Stimulated activated CD8-positive, alpha-beta memory T cell treated with anti-CD3 and anti-CD28 coated beads, Interleukin-7, amount 100 ng/mL, for 1 hour (primary cell): ENCODE measurements at places on chromosomes 5 and 9.

DNA sequence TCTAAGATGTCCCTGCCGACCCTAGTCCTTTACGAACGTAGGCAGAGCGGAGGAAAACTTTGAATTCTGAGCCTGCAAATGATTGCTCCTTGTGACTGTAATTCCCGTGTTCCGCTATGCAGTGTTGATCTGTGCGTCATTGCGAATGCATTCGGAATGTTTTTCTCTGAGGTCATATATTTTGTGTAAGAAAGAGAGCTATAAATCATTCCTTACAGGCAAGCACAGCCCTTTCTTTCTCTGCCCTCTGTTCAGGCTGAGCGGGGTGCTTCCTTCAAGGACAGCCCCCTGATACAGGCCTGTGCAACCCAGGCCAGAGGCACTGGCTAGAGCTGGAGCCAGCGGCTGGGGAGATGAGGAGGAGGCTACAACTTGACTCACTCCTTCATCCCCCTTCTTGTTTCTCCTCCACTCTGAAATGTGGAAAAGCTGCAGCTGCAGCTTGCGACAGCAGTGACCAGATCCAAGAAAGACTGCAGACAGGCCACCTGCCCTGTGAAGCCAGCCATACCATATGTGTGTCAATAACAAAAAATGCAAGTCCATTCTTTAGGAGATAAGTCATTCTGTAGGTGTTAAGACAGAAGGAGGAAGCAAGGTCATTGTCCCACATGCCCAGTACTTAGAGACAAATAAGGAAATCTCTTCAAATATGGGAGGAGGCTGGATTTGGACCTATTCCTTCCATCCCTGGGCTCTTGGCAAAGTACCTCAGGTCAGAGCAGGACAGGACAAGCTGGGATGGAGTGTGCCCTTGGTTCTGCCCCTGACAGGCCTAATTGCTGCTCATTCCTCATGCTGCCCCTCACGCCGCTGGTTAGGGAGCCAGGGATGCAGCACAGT, 345.7 kb upstream of the WWC1 start:
- no peak for DNase-seq

DNA sequence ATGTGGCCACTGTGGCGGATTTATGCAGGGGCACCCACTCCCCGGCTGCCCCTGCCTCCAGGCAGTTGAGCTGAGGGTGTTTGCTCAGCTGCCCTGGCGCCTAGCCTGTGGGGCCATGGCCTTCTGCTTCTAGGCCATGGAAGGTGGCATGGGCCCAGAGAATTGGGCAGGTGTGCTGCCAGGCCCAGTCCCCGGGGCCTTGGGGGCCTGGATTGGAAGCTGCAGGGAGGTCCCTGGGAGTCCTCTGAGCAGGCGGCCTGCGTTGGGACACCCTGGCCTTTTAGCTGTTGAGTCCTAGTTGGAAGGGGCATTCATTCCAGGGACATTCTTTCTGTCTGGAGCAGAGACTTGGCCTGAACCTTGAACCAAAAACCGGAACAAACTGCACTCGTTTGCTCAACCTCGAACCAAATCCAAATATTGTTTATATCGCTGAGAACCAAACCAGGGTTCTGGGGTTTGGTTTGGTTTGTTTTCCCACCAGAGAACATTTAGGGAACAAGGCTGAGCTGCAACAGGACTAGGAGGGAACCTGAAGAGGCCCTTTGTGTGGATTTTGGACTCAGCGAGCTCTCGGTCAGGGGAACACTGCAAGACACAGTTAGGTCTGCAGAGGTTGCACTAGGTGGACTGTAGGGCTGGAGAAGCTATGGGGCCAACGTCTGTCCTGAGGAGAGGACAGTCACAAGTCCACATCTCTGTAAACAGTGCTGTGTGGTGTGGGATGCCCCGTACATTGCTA, 116.8 kb downstream of the BOD1 start:
- no peak for DNase-seq

DNA sequence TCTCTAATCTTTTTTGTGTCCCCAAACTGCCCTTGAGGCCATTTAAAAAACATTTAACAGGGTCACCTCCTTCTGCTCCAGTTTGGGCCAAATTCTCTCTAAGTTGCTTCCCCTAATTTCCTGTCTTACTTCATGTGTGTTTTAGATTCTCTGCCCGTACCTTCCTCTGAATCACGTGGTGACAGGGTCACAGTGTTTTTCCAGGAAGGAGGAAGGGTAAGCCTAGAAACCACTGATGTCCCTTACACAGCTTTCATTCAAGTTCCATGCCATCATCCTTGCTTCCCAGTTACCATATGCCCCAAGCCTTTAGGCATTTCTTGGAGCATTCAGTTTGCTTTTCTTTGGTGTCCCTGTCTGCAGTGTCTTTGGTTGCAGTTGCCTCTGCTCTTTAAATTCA, 42.4 kb upstream of the MACIR start:
- no peak for DNase-seq

- no peak for DNase-seq
Observed at GRCh38 chr5:163943546-163943945, 438.1 kb downstream of the MAT2B start.

GRCh38 chr5:57494104-57495098, 11.8 kb upstream of the ACTBL2 start:
- no peak for DNase-seq

GRCh38 chr5:111914966-111915636, 158.1 kb upstream of the NREP start:
- DNase-seq = no peak

GRCh38 chr9:114288193-114289091, 34.5 kb upstream of the ORM1 start:
- no peak for DNase-seq

DNA sequence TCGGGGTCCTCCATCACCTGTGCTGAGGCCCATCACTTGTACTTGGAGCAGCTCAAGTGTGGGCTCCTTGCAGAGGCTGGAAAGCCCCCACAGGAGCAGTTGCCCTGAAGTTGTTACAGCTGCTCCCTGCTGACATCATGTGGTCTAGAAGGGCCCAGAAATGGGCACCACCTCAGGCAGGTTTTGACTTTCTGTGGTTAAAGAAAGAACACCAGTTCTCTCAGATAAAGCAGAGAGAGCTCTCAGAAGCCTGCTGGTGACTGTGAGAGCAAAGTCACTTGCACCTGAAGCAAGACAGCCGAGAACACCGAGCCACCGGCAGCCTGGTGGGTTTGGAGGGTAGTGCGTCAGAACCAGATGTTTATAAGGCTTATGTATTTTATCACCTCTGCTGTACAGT, 70.4 kb downstream of the MVB12B start:
- peak; percentile 35 for DNase-seq

DNA sequence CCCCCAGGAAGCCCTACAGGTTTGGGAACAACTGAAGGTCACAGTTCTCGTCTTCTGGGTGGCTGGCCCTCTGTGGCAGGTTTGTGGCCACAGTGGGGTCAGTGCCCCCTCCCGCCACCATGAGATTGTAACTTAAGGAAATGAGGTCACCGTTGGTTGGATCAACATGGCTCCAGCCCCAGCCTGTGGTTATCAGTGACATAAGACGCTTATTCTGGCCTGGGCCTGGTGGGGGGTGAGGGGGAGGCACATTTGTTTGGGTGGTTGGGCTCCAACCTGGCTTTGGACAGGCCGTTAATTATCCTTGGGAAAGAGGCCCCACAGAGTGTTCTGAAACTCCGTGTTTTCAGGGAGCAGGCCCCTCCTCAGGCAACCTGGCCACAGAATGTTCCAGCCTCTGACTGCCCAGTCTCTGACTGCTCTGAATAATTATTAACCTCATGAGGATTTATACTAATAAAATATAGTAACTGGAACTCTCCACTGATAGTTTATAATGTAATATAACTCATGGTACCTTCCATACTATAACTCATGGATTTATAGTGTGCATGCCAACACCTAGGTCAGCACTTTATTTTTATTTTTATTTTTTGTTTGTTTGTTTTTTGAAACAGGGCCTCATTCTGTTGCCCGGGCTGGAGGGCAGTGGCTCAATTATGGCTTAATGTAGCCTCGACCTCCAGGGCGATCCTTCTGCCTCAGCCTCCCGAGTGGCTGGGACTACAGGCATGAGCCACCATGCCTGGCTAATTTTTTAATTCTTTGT, 58.0 kb upstream of the RPL26L1 start:
- DNase-seq = no peak

DNA sequence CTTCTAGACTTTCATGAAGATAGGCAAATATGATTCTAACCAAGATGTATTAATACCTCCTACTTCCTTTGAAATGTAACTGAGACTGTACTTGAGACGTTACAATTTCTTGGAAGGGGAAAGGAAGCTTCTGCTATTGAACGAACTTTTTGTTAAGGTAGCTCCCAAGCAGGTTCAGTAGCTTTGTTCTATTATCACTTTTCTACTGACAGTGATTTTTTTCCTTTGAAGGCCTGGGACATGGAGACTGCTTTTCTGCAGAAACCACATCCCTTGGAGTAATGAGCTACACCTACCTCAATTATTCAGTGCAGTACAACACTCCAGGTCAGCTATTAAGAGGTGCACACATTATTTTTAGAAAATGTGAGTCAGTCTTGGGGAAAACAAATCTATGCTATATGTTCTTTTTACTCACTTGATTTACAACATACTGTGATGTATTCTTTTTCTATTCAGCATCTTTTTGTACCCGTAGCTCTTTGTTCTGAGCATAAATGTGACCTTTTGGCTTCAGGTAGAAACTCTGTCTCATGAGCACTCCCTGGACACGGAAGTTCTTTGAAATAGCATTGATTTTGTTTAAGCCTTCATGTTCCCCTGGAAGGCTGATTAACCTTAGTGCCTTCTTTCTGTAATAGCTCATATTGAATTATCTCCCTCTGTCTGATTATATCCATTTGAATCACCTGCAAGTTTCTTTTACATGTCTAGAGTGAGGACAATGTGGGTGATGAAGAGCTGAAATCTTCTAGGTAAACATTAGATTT, 56.5 kb upstream of the CDKN2B start:
- DNase-seq = no peak

- no peak for DNase-seq
Observed at GRCh38 chr5:77869116-77869798, 93.1 kb upstream of the TBCA start.

GRCh38 chr9:120929229-120929791, 2.7 kb upstream of the TRAF1 start:
- no peak for DNase-seq

GRCh38 chr5:160129841-160130240, 10.6 kb upstream of the PWWP2A start:
- DNase-seq = no peak

DNA sequence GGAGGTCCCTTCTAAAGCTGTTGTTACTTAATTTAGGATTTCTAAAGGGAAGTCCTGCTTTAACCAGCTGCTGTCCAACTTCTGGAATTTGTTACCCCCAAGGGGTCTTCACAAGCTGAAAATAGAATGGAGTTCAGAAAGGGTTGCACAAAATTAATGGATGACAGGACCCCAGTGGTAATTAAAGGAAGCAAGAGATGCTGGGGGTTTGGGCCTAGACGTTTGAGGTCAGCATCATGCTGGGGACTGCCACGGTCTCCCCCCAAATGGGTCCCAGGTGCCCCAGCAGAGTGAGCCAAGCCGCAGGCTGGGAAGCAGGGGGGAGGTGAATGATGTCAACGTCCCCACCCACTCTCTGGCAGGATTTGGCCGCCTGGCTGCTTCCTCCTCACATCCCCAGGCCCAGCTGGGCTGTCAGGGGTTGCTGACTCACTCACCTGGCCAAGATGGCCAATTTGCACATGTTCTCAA, 97.5 kb upstream of the ARAP3 start:
- no peak for DNase-seq

GRCh38 chr9:96420468-96421219, 2.5 kb upstream of the ZNF367 start:
- no peak for DNase-seq

- no peak for DNase-seq
Observed at GRCh38 chr5:151775025-151775606, 3.4 kb downstream of the G3BP1 start.

GRCh38 chr5:139251281-139251687, 42.3 kb upstream of the MATR3 start:
- DNase-seq = no peak

DNA sequence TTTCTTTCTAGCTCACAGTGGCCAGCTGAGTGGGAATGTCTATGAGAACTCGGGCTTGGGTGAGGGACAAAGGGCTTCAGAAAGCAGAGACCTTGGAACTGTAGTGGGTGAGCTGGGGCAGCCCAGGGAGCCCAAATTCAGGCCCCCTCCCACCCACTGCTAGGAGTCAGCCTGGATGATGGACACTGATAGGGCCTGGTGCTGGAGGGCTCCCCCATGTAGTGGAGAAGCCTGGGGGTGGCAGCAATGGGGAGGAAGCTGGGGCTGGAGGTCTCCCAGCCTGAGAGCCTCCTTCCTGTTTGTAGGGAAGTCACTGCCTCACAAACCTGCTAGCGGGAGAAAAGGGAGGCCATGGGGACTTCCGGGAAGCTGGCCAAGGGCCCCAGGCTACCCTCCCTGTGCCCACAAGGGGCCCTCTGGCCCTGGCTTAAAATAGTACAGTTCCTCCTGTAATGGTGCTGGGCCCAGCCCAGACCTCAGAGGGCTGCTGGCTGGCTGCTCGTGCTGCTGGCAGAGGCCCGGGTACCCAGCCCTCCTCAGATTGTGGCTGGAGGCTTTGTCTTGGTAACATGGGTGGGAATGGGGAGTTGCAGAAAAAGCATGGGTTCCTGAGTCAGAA, 6.3 kb upstream of the NR5A1 start:
- no peak for DNase-seq

DNA sequence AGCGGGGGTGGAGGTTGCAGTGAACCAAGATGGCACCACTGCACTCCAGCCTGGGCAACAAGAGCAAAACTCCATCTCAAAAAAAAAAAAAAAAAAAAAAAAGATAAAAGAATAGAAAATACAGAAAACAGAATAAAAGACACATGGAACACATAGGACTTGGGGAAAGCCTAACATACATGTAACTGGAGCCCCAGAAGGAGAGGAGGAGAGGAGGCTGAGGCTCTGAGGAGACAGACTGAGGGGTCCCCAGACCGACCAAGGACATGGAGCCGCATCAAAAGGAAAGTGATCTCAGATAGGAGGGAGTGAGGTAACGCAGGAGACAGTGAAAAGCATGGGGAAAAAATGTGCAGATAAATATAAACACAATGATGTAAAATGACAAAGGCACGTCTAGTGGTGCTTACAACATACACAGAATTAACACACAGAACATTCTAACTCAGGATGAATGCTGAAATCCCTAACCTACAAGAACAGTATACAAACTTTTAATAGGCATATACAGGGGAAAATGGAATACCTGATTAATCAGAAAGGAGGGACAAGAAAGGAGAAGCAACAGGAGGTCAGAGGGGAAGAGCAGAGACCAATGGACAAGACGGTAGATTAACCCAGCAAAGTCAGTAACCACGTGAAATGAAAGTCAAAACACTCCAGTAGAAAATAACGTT, 65.2 kb upstream of the UBAC1 start:
- DNase-seq = no peak
